ENCODE measurements at places on chromosomes 4 and X. TPM values are rescaled to one million over a fixed set of nuclear protein-coding genes. Genes with fewer than 3 reads are reported as not detected.

BTK gene
- 0.60 TPM for total RNA-seq

PDGFRA gene
- total RNA-seq: not detected

OGT gene
- total RNA-seq: 211 TPM

PARM1 gene
- total RNA-seq: not detected

HOPX gene
- total RNA-seq: 171 TPM

ZNF157 gene
- 0.79 TPM for total RNA-seq

ADH1C gene
- total RNA-seq: not detected

- no peak overlapping the region for H3K4me3 ChIP-seq
- no peaks in the 10 kb centered on the region for H3K4me1 ChIP-seq
- no peak for DNase-seq
- H3K27me3 ChIP-seq: no peaks in the 10 kb centered on the region
- H3K27ac ChIP-seq: no peak overlapping the region
Measured at GRCh38 chr4:8320386-8320750, 50.8 kb downstream of the HTRA3 start.

DNA sequence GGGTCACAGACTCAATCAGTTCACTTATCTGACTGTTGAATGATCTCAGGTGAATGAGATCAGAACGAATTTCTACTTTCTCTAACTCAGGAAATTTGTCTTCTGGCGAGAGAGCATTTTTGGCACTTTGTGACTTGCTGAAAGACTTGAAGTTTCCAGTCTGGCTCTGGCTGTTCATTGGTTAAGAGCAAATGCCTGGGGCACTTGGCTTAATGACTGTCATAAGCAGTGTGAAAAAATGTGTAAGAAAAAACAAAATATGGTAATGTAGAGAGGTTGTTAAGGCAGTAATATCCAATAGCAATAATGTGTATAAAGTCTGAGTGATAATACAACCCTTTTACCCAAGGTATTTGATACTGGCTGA is 71.3 kb upstream of the PGRMC2 start:
- no peaks in the 10 kb centered on the region for H3K27me3 ChIP-seq
- DNase-seq: no peak
- no peaks in the 10 kb centered on the region for H3K36me3 ChIP-seq
- no peak overlapping the region for H3K27ac ChIP-seq
- no peaks in the 10 kb centered on the region for H3K4me1 ChIP-seq

- no peak for DNase-seq
- H3K4me3 ChIP-seq: no peak within 1 kb of the TSS
- no peak within 1 kb of the TSS for H3K27ac ChIP-seq
- H3K4me1 ChIP-seq: no peaks in the 10 kb centered on the region
- H3K27me3 ChIP-seq: no peaks in the 10 kb centered on the region
Measured at GRCh38 chr4:105551965-105552746, at the start of gene ARHGEF38. TSS of gene ARHGEF38 (plus strand) at chr4:105552620. CDS start at chr4:105552766, 146 bp downstream.

GRCh38 chr4:6567218-6567617 is 7.8 kb upstream of the MAN2B2 start:
- no peaks in the 10 kb centered on the region for H3K4me1 ChIP-seq
- no peak for DNase-seq
- H3K27ac ChIP-seq: no peak overlapping the region
- H3K4me3 ChIP-seq: no peak overlapping the region
- H3K36me3 ChIP-seq: no peaks in the 10 kb centered on the region

GRCh38 chrX:47864785-47865184 is 28.1 kb downstream of the ZNF81 start:
- H3K4me1 ChIP-seq: no peaks in the 10 kb centered on the region
- no peak for DNase-seq
- H3K27me3 ChIP-seq: no peaks in the 10 kb centered on the region
- no peak overlapping the region for H3K4me3 ChIP-seq

DNA sequence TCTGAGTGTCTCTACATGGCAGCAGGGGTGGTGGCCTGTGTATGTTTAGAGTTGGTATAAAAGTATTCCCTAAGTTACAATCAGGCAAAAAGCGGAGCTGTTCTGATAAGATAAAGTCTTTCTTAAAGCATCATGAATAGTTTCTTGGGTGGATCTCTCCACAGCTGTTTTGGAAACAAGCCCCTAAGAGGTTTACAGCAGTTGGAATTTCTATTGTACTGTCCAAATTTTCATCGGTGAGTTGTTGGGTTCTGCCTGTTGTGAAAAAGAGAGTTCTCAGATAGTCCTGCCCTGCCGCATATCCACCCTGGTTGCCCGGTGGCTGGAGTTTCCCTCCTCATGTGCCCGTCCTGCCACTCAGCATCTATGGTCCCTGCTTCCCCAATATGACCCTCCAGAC is 50.1 kb downstream of the C4orf51 start:
- peaks cover 5% of the 10 kb centered on the region for H3K4me1 ChIP-seq
- DNase-seq: no peak
- H3K27me3 ChIP-seq: peaks cover 4% of the 10 kb centered on the region
- no peaks in the 10 kb centered on the region for H3K36me3 ChIP-seq

DNA sequence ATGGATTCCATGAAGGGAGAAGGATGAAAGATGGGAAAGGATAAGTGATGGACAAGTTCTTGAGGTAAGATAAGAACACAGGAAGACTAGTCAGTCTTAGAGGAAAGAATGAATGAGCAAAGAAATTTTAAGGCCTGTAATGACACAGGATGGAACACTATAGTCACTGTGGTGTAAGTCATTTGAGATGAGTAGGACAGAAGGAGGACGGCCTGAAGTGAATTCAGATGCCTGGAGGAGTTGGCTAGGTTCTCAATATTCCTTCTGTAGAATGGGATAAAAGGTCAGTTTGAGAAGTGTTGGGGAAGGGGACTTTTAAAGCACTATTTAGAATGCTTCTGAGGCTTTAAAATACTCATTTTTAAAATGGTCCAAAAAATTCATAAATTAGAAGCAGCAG is 3.9 kb downstream of the MSMO1 start:
- H3K36me3 ChIP-seq: no peaks in the 10 kb centered on the region
- H3K4me1 ChIP-seq: peaks cover 24% of the 10 kb centered on the region
- no peak for DNase-seq
- no peak overlapping the region for H3K27ac ChIP-seq
- no peaks in the 10 kb centered on the region for H3K27me3 ChIP-seq
- no peak overlapping the region for H3K4me3 ChIP-seq

DNA sequence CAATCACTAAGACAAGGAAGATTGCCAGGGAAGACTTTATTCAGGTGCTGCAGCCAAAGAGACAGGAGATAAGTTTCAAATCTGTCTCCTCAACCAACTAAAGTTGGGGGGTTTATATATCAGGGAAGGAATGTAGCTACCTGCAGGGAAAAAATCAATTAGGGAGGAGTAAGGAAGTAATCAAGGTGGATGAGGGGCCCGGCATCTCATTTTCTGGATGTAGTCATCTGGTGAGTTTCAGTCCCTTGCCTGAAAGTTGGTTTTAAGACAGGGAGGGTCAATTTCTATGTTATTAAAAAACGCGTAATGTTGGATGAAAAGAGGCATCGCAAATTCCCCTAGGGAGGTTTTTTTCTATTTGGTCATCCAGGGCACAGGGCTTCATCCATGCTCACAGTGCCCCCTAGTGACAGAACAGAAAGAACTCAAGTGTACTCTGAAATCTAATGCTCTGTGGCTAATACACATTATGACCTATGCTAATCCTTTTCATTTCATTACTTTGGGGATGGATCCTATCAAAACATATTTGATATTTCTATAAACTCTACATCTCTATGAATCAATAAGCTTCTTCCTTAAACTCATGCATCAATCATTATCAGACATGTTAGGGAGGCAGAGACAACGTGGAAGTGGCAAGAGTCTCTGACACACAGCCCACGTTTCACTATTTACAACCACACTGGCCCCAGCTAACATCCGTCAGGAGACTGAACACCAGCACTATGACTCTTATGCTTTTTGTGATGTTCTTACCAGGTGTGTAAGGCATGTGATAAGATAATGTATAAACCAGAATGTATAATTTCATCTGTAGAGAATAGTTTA is 1577.0 kb upstream of the TENM3 start:
- H3K36me3 ChIP-seq: no peaks in the 10 kb centered on the region
- no peak overlapping the region for H3K27ac ChIP-seq
- no peak overlapping the region for H3K4me3 ChIP-seq
- peak; percentile 26 for DNase-seq
- H3K27me3 ChIP-seq: no peaks in the 10 kb centered on the region
- H3K4me1 ChIP-seq: no peaks in the 10 kb centered on the region

DNA sequence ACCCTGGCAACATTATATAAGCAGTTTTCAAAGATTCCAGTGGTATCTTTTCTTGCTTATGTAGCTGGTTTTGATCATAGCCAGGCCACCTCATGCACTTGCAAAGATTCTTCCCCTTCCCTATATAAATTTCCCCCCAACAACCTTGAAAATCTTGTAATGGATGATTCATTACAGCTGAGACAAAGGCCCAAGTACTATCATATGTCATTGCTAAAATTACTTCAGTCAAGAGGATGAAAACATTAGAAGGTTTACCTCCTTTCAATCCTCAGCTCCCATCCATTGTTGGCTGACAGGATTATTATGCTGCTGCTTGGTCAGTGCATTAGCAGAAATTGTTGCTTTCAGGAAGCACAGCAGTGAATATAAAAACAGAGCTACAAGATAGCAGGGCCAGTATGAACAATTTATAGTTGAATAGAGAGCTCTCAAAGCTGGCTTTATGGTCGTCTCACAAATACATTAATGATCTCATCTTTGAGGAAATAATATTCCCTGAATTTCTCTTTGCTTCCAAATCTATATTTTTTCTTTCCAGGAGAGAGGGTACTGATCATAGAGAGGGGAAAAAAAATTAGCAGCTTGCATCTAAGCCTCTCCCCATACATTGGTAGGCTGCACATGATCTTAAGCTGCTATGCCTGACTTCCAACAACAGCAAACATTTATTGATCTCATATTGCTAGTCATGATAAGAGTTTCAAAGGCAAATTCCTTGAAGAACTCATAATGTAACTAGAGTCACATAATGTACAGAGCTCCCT is 7.7 kb upstream of the ARHGEF38 start:
- H3K4me3 ChIP-seq: no peak overlapping the region
- no peaks in the 10 kb centered on the region for H3K4me1 ChIP-seq
- no peak overlapping the region for H3K27ac ChIP-seq
- H3K27me3 ChIP-seq: no peaks in the 10 kb centered on the region

GRCh38 chr4:75101906-75102786 is 169.2 kb downstream of the PARM1 start:
- no peak overlapping the region for H3K27ac ChIP-seq
- no peak overlapping the region for H3K4me3 ChIP-seq
- no peaks in the 10 kb centered on the region for H3K36me3 ChIP-seq
- no peaks in the 10 kb centered on the region for H3K4me1 ChIP-seq

DNA sequence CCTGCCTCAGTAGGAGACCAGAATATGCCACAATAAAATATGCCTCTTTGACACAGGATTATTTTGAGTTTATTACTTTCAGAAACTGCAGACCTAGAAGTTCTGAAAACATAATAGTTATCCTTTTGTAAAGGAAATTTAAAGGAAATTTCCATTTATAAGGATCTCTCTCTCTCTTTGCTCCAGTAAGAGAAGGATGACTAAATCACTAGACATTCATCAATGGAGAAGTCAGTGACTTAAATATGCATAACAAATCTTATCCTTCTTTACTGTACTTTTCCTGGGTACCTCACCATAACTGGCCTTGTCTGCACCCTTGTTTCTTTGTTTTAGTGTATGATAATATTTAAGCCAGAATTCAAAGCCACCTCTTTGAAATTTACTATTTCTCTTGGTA is 28.3 kb upstream of the OPHN1 start:
- no peaks in the 10 kb centered on the region for H3K36me3 ChIP-seq
- H3K4me1 ChIP-seq: no peaks in the 10 kb centered on the region
- H3K27ac ChIP-seq: no peak overlapping the region
- no peak overlapping the region for H3K4me3 ChIP-seq
- no peak for DNase-seq

DNA sequence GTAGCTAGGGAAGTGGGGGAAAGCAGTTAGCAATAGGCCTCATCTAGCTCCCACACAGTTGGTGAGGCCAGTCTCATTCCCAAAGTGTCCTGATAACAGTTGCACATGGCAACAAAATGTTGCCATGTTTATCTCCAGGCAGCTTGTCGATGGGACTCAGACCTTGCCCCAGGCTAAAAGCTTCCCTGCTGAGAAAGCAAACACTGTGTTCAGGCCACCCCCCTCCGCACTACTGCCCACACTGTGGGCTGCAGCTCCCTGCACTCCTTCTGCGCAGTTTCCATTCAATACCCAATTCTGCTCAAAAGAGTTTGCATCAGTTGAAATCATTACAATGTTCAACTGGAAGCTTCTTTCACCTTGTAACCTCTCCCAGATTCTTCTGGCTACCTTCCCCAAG is 287.8 kb upstream of the GK2 start:
- H3K27ac ChIP-seq: no peak overlapping the region
- DNase-seq: no peak
- H3K36me3 ChIP-seq: no peaks in the 10 kb centered on the region
- H3K4me1 ChIP-seq: no peaks in the 10 kb centered on the region
- H3K4me3 ChIP-seq: no peak overlapping the region

DNA sequence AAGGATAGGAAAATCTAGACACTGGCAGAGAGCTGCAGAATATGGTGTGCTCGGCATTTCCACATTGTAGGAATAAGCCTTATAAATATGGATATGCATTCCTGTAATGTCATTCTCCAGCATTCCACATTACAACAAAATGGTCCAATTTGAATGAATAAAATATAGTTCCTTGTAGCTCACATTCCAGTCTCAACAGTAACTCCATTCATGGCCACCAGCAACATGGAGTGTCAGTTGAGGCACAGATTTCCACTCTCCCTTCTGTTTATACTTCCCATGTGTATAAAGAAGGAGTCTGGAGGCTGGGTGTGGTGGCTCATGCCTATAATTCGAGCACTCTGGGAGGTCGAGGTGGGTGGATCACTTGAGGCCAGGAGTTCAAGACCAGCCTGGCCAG is 84.5 kb downstream of the AASDH start:
- H3K27me3 ChIP-seq: no peaks in the 10 kb centered on the region
- H3K4me1 ChIP-seq: peaks cover 7% of the 10 kb centered on the region
- DNase-seq: no peak
- no peaks in the 10 kb centered on the region for H3K36me3 ChIP-seq

DNA sequence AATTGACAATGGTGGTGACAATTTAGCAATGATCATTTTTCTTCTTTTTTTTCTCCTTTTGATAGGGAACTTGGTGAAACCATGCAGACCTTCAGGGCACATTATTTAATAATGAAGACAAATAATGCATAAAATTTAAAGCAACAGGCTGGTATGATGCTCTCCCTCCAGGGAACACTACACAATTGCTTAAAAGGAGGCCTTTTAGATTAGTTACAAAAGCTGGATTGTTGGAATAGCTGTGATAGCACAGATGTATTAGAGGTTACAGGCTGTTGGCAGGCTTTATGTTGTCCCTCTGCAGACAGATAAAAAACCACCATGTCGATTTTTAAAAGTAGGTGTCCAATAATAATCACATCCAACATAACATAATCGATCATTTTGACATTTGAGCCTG is 307.0 kb downstream of the ADGRL3 start:
- no peaks in the 10 kb centered on the region for H3K4me1 ChIP-seq
- no peaks in the 10 kb centered on the region for H3K27me3 ChIP-seq
- no peak overlapping the region for H3K27ac ChIP-seq

GRCh38 chr4:26753617-26754016 is 107.0 kb upstream of the STIM2 start:
- no peak overlapping the region for H3K27ac ChIP-seq
- no peak overlapping the region for H3K4me3 ChIP-seq
- DNase-seq: no peak
- no peaks in the 10 kb centered on the region for H3K4me1 ChIP-seq
- no peaks in the 10 kb centered on the region for H3K36me3 ChIP-seq

- no peak overlapping the region for H3K27ac ChIP-seq
- no peaks in the 10 kb centered on the region for H3K4me1 ChIP-seq
- H3K4me3 ChIP-seq: no peak overlapping the region
- H3K36me3 ChIP-seq: no peaks in the 10 kb centered on the region
- H3K27me3 ChIP-seq: no peaks in the 10 kb centered on the region
Measured at GRCh38 chr4:152368001-152368400, 167.9 kb downstream of the FBXW7 start.

Measured in CD8-positive, alpha-beta memory T cell (primary cell).